ENCODE measurements at places on chromosomes 7 and 10.

DNA sequence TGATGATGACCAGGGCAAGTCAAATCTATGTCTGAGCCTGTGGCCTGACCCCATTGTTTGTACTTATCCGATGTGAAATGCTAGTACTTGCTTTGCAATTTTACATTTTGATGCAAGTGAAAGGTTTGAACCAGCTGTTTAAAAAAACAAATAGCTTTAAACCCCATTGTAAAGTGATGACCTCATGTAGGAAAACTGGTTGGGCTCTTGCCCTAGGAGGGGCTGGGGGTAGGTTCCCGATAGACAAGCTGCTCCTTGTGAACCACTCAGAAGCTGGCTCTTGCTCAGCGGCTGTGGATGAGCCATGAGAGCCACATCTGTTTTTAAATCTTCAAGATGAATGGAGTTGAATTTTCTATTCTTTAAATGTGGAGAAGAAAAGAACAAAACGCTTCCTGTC is 185.3 kb downstream of the WDR11 start:
- no peak for DNase-seq

- no peak for DNase-seq
Measured at GRCh38 chr10:68109331-68109730, at the start of gene MYPN. MYPN (plus strand) TSS chr10:68109488; CDS start chr10:68121439, 11,951 bp downstream.

DNA sequence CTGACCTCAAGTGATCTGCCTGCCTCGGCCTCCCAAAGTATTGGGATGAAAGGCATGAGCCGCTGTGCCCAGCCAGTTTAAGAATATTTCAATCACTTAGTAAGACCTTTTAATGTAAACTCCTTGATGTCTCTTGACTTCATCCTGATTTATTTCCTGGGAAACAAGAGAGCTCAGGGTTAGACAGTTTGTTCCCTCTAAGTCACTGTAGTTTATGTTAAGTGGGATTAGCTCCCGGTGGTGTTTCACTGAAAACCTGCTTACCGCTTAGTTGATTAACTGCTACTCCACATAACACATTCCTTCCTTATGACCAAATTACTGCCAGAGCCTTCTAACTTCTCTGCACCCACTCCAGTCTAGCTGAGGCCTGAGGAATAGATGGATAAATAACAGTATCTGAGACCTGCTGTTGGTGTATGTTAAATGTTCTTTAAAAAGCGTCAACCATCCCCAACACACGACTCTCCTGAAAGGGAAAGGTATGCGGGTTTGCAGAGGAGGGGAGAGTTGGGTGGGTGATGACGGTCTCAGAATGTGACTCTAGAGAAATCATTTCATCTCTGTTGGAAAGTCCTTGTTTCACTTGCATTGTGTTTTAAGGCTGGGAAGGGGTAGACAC is 48.7 kb downstream of the CREB3L2 start:
- no peak for DNase-seq

DNA sequence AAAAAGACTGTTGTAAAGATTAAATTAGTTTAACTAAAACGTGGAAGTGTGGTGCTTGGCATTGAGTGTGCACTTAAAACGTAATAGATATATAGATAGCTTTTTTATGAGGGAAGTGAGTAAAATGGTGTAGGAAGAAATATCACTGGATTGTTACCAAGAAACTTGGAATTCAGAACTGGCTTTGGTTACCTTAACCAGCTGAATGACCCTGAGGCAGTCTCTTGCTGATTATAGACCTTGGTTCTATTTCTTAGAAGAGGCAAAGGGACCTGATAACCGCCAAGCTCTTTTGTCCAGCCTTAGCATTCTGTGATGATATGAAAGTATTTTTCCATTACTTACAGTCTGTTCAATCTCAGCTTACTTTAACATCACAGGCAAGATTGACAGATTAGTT is 3.8 kb downstream of the REEP3 start:
- no peak for DNase-seq

- no peak for DNase-seq
Measured at GRCh38 chr7:151249034-151249731, 689 bp upstream of the SMARCD3 start.

- no peak for DNase-seq
Measured at GRCh38 chr10:49521062-49521461, 17.9 kb downstream of the ERCC6 start.

DNA sequence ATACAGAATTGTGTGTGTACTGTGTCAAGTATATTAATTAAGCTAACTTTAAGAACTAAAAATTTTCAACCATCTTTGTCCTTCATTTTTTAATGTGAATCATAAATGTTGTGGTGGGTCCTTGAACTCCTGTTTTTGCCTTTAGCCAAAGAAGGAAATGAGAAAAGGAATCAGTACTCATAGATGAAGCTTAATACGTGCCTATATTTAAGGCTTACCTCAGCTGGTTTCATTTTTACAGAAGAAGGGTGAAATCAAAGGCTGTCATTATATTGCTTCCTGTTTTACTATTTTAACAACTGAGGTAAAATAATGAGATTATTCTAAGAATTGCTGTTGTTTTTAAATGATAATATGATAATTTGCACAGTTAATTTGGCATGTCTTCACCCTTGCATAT is 6.3 kb upstream of the SNX13 start:
- no peak for DNase-seq

DNA sequence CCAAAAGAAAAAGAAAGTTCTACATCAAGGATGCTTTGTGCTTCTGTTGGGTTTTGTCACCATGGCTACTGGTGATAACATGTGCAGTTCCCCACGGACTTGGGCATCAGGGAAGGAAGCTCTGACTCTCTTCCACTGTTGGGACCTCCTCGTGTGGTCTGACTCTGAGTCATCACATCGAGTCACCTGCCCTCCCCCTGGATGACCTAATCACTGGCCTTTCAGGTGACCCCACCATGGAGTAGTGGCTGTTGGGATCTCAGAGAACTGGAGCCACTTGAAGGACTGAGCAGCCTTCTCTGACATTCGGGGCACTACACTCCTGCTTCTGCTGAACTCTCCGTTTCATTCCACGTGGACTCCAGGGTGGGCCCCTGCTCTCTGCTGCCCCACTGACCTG is 60.8 kb upstream of the DOCK1 start:
- no peak for DNase-seq

DNA sequence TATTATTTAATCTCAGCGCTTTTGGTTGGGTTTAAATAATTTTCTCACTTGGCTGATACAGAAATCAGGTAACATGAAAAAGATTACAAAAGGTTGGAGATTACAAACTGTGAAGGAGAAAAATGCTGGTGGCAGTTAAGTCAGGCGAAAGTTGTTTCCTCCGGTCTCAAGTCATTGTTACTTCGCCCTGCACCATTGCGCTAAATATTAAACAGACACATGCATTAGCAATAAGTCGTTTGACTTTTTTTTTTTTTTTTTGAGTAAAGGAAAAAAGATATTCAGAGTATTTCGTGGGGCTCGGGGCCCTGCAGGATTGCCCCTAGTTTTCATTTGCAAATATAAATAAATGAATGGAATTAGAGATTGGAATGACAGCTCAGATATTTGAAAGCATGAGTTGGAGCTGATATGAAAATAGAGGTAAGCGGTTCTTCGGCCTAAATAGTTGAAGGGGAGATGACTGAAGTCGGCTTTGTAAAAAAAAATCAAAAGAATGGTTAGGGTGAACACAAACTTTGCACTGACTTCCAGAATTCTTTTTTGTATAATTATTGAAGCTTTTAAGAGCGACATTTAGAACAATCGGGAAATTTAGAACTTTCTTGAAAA is 914 bp downstream of the SDHAF3 start:
- no peak for DNase-seq

- no peak for DNase-seq
Measured at GRCh38 chr10:70905071-70906021, 17.0 kb upstream of the PCBD1 start.

DNA sequence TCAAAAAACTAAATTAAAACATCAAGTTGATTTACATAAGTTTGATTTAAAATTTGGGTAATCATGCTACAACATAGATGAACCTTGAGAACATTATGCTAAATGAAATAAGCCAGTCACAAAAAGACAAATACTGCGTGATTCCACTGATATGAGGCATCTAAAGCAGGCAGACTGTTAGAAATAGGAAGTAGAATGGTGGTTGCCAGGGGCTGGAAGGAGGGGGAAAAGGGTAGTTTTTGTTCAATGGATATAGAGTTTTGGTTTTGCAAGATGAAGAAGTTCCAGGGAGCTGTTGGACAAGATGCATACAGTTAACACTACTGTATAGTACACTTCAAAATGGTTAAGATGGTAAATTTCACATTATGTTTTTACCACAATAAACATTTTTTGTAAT is 45.0 kb upstream of the IFRD1 start:
- no peak for DNase-seq

GRCh38 chr10:97520978-97521761 is 22.4 kb downstream of the UBTD1 start:
- DNase-seq, result no peak

DNA sequence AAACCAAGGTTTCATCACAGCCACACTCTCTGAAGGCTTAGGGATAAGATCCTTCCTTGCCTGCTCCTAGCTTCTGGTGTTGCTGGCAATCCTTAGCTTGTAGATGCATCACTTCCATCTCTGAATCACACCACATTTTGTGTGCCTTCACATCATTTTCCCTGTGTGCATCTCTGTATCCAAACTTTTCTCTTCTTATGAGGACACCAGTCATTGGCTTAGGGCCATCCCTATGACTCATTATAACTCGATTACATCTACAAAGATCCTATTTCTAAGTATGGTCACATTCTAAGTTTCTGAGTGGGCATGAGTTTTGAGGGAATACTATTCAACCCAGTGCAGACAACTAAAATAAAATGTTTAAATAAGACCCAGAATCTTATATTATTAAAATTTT is 121.7 kb downstream of the C7orf25 start:
- no peak for DNase-seq

DNA sequence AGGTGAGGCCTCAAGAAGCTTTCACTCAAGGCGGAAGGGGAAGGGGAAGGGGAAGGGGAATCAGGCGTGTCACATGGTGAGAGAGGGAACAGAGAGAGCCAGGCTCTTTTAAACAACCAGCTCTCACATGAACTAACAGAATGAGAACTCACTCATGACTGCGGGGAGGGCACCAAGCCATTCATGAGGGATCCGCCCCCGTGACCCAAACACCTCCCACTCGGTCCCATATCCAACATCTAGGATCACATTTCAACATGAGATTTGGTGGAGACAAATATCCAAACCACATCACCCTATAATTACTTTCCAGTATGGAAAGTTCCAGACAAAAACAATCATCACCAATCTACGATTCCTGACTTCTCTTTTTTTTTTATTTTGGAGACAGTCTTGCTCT is 22.9 kb downstream of the HIP1 start:
- DNase-seq, result no peak

DNA sequence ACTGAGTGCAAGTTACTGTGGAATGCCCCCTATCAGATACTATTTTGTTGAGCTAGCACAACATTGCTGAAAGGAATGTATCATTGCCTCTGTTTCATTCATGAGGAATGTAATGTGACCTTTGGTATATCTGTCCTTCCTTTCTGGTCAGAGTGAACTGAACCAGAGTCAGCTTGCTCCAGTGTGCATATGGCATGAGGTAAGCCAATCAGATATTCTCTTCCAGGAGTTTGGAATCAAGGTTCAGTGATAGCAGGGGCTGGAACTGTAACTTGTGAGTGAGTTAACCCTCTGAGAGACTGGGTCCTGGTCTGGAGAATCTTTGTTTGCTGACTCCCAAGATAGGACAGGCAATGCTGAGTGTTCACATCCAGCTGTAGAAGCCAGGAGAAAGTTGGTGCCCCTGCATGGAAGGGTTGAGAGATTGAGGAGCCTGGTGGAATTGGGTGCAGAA is 45.3 kb upstream of the OSBPL3 start:
- no peak for DNase-seq

DNA sequence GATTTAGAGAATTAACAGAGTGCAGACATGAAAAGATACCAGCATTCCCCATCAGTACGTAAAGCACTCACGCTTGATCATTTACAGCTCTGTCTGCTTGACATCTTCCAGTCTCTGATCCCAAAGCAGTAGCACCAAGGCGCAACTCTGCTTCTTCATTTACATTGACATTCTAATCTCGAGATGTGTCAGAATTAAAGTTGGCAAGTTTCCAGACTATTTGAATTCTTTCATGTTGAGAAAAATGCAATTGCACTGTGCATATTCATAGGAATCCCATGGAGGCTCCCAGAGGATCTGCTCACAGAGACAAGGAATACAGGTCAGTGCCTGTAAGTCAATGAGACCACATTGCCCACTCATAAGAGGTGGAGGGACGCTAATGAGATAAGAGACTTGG is 183.9 kb downstream of the LRRN3 start:
- DNase-seq, result no peak

- no peak for DNase-seq
Measured at GRCh38 chr10:113569576-113569975, 16.7 kb downstream of the HABP2 start.

GRCh38 chr7:155885167-155886155 is 73.2 kb upstream of the SHH start:
- no peak for DNase-seq

DNA sequence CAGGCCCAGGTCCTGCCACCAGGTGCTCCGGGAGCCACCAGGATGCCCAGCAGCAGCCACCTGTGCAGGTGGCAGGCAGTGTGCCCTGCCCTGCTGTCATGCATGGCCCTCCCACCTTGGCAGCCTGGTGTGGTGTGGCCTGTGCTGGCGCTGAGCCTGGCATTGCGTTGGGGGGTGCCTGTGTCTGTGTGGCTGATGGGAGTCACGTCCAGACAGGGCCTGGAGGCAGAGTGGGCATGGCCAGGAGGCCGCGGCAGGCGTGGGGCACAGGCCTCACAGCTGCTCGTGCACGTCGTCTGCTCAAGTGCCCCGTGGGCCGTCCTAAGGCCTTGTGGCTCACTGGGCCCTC is 8.7 kb downstream of the TTYH3 start:
- DNase-seq, result no peak

DNA sequence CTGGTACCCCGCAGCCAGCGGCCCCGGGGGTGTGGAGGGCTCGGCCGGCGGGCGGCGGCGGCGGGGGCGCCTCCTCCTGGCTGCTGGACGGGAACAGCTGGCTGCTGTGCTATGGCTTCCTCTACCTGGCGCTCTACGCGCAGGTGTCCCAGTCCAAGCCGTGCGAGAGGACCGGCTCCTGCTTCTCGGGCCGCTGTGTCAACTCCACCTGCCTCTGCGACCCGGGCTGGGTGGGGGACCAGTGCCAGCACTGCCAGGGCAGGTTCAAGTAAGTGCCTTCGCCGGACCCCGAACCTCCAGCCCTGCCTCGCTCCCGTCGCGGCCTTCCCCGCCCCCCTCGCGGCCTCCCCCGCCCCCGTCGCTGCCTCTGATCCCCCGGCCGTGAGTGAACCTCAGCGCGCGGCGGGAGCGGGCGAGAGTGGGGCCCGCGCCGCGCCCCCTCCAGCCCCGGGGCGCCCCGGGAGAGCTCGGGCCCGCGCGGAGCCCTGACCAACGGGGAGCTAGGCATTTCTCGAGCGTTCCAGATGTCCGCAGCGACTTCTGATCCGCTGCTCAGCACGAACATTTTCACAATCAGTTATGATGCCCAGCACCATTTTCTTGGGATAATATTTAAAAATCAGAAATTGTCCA is 727 bp downstream of the ATRNL1 start:
- DNase-seq, result no peak

DNA sequence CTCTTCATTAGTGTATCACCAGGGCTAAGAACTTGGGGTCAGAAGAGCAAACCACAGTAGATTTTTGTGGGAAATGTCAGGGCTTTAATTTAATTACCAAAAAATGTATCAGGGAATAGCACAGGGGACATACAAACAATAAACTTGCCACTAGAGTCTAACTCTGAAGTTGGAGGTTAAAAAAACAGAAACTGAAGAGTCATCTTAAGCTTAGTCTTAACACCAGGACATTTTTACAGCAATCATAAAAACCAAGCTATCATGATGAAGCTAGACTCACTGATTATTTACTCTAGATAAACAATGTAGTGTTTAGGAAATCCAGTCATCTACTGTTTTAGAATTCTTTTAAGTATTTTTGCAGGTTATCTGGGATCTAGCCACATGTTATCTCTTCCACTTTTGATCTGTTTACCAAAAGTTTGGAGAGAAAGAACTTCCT is 48.4 kb upstream of the GLI3 start:
- no peak for DNase-seq

Data from stimulated activated CD4-positive, alpha-beta T cell treated with anti-CD3 and anti-CD28 coated beads, Interleukin-2, amount 100 ng/mL, for 4 hours (primary cell).